Activated CD8-positive, alpha-beta memory T cell treated with anti-CD3 and anti-CD28 coated beads for 1 hour (primary cell): ENCODE measurements at places on chromosomes 1 and 21.

DNA sequence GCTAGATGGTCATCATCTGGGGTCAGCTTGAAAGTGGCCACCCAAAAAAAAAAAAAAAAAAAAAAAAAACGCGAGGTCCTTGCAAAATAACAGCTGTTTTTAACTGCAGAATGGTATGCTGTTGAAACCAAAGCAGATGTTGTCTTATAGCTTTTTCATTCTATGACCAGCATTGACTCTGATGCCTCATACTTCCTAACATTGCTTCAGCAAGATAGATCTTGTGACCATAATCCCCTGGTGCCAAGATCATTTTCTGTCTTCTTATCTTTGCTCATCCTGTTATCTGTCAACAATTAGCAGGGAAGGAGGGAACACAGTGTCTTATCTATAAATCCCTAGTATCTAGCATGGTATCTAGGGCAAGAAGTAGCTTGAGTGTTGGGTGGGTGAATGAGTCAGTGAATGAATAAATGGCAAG is 181.5 kb downstream of the PLPP3 start:
- no peak for DNase-seq

DNA sequence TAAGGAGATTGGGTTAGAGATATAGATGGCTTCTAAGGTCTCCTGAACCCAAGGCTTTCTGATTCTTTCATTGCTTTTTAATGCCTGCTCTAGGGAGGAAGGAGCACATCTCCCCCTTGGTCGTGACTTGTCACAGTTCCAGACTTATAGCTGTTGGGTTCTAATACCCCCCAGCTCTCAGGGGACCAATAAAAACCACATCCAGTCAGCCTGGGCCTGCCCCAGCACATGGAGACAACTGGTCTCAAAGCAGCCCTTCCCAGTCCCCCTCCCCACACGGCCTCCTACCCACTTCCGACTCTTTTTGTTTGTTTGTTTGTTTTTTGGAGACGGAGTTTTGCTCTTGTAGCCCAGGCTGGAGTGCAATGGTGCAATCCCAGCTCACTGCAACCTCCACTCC is 23.3 kb downstream of the QSOX1 start:
- no peak for DNase-seq

DNA sequence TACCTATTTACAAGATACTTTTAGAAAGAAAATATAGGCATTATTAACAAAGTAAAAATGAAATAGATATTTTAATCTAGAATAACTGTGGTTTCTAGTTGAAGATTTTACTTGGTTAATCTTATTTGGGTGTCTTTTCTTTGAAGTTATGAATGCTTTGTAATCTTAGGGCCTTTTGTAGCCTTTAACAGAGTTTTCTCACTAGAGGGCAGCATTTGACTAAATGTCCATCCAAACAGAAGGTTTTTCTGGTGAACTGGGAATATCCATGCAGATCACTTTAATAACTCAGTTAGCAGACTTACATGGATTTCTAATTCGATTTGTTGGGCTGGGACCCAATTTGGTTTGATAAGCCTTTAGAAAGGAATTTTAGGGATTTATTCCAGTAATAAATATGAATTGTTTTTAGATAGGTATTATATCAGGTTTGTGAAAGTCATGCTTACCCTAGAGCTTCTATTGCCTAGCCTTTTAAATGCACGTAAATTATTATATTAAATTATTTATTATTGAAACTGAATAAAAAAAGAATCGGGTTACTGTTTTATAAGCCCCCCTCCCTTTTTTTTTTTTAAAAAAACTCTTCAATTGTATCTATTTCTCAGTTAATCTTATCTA is 119.7 kb downstream of the ZNF326 start:
- DNase-seq, result no peak

GRCh38 chr1:158272681-158273080 is 17.0 kb upstream of the CD1C start:
- DNase-seq, result no peak

- DNase-seq, result no peak
These were observed 200.4 kb downstream of the DYRK1A start for GRCh38 chr21:37566790-37567615.

DNA sequence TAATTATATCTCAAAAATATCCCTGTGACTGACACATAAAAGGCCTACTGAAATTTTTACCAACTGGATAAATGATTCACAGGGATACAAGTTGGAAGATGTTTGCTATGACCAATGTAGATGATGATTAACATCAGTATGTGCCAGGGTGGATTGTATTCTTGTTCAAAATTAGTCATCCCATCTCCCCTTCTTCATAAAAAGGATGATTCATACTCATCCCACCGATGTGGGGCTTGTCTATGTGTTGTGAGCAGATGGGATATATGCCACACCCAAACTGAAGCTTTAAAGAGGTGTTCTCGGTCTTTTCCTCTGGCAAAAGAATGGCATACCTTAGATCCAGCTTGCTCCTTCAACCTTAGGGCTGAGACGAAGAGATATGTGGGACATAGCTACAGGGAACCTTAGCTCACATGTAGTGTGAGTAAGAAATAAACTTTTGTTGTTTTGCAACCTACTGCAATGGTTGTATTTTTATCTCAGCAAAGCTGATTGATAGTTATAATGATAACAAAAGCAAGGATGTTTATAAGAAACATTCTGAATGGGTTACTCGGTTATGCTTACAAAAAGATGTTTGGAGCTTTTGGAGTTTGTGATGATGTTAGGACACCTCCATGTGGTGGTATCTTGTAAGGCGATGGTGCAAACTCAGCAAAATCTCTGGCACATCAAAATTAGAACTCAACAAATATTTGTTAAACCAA is 29.4 kb downstream of the SPATA17 start:
- DNase-seq, result no peak

- no peak for DNase-seq
These were observed 199.4 kb upstream of the CACYBP start for GRCh38 chr1:174800216-174800851.

GRCh38 chr1:47317841-47318240 is 3.9 kb upstream of the STIL start:
- no peak for DNase-seq

- no peak for DNase-seq
These were observed 19.5 kb downstream of the JAM2 start for GRCh38 chr21:25658427-25659035.

DNA sequence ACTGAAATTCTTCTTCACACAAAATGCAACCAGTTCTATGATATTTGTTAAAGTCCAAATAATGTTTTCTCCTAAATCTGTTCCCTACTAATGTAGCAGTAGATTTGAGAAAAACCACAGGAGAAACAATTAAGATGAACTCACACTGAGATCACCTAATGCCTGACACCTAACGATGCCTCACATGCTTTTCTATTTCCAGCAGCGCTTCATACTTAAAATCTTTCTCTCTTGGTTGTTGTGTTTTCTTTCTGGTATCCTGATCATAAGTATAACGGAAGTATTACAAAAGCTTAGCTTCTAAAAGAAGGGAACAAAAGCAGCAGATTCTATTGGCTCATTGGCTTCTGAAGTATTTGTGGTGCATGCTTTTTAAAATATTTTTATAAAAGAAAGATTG is 267.2 kb upstream of the SGIP1 start:
- DNase-seq, result no peak

DNA sequence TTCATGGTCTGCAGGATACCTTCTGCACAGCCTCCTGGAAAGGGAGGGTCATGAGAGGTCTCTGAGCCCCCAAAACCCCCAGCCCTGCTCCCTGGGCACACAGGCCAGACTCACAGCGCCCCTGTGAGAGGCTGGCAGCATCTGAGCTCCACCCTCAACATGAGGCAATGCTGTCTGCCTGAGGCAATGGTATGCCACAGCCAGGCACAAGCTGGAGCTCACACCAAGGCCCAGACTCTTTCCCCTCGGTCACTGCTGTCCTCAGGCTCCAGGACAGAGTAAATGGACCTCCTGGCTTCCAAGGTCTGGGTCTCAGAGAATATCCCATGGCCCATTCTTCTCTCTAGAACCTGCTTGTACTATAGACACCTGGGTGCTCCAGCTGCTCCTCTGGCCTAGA is 17.2 kb downstream of the MEF2D start:
- DNase-seq, result no peak

GRCh38 chr1:47705517-47706130 is 267.8 kb downstream of the FOXD2 start:
- DNase-seq, result no peak

- DNase-seq, result no peak
These were observed 40.8 kb downstream of the CDK18 start for GRCh38 chr1:205545001-205545919.

DNA sequence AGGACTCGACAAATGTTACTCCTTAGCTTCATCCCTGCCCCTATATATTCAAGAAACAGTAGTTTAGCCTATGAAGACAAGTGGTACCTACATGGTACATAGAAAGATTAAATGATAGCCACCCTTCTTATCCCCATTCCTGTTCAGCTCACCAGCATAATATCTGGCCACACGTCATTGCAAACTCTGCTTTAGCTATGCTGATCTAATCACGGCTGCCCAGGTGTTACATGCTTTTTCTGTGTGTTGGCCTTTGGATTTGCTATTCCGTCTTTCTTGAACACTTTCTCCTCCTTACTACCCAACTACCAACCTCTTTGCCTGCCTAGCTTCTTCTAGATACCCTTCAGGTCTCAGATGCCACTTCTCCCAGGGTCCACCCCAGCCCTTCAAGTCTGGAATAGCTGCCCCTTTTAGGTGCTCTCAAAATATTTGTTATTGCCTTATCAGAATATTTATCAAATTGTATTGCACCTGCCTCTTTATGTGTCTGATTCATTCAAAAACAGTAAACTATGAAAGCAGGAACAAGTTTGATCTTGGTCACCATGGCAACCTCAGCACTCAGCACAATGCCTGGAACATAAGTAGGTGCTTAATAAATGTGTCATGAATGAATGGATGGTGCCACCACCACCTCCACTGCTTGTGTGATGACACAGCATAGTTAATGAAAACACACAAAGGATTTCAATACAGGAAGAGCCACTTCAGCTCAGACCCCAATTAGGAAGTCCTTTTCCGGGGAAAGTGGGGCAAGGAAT is 11.4 kb upstream of the DNASE2B start:
- no peak for DNase-seq

- no peak for DNase-seq
These were observed 13.1 kb upstream of the DMRTB1 start for GRCh38 chr1:53446051-53446450.

GRCh38 chr1:24293392-24294227 is 25.5 kb upstream of the GRHL3 start:
- DNase-seq, result no peak

DNA sequence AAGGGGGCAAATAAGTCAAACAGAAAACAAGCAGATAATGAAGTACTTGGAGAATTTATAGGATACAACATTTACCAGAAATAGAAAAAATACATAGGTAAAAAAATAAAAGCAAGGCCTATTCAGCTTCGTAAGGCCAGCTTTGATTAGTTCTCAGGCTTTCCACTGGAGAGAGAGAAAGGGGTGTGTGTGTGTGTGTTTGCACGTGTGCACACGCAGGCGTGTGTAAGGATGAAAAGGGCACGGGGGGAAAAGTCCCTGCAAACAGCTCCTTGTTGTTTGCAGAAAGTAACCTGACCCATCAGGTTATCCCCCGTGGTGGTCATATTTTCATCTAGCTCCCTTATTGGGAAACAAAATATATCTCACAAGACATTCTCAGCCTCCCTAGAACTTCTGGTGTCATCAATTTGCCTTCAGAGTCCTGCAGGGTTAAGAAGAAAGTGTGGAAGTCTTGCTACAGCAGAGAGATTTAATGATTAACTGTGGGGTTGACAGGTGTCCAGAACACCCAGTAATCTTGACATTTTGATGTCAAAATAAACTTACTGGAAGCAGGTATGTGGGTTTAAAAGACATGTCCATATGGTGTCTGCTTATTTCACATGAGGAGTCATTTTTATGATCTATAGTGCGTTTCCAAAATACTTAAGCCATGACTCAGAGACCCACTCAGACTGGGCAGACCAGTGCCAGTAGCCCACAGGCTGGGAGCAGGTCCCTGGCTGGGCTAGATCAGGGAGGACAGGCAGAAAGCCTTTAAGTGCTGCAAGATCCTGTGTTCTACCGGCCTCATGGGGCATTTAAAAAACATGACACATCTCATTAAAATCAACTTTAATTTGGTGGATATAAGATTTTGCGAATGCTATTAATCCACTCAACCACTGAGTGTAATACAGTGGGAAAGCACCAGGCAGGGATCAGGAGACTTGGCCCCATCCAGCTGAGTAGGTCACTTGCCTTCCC is 487.6 kb upstream of the CAMK1G start:
- no peak for DNase-seq

DNA sequence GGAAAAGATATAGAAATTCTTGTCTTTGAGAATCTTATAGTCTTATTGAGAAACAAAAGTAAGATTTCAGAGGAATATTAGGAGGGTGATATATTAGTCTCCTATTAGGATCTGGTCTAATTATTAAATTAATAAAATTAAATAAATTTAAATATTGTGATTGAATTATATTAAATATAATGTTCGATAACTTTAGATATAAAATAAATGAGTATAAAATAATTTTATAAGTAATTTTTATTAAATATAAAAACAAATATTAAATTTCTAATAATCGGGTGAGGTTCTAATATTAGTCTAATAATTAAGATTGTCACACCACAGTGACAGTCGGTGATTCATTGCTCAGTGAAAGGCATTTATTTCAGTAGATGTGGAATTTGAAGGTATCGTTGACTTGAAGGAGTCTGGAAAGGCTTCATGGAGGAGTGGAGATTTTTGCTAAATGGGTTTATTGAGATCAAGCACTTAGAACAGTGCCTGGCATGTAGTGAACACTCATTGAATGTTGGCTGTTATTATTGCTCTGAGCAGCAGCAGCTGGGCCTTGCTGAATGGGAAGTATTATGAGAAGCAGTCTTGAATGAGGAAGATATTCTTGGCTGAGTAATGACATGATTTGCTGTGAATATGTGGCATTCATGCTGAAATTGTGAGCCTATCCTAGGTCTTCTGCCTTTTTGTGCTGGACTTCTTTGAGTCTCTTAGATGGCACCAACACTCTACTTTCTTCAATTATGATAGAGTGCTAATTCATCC is 74.6 kb downstream of the USP25 start:
- no peak for DNase-seq

DNA sequence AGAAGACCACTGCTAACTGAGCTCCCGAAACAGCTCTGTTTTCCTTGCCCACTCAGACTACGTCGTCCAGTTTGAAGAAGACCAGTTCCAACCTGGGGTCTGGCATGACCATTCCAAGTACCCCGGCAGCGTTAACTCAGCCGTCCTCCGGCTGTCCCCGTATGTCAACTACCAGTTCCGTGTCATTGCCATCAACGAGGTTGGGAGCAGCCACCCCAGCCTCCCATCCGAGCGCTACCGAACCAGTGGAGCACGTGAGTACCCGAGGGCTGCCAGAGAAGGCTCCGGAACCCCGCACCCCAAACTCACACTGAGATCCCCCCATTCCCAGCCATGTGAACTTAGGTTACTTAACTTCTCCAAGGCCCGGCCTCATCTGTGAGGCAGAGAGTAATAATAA is 63.7 kb upstream of the CNTN2 start:
- no peak for DNase-seq

DNA sequence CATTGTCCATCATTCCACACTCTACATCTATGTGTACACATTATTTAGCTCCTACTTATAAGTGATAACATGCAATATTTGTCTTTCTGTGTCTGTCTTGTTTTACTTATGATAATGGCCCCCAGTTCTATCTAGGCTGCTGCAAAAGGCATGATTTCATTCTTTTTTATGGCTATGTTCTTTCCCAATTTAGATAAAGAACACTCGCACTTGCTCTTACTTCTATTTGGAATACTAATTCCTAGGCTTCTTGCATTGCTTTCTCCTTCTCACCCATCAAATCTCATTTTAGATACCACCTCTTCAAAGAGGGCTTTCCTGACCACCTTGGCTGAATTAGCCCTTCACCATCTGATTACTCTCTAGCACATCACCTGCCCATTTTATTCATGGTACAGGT is 3.0 kb upstream of the RGS4 start:
- DNase-seq, result no peak
